Caudate nucleus (tissue), 63 donors: ENCODE measurements at places on chromosomes 2 and 18.

GRCh38 chr18:10047237-10047636 is 133.4 kb downstream of the VAPA start:
- DNase-seq, result no peak

- DNase-seq, result no peak
Observed at GRCh38 chr2:22209545-22209944, 1085.8 kb downstream of the TDRD15 start.

DNA sequence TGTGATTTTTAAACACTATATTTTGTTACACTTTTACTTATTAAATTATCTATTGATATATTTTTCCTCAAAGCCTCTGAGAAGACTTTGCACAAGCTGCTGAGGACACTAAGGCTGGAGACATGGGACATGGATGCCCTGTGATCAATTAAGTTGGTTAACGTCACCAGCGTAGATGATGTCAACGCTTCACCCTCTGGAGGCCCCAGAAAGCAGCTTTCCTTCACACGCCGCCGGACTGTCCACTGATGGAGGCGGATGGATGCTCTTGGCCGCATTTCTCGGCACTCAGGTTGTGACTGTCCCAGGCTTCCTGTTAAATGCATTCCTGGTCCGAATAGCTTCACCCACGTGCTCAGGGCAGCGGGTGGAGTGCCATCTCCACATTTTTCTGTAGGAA is 247.5 kb downstream of the VAPA start:
- no peak for DNase-seq

GRCh38 chr2:132623096-132623839 is 46.7 kb downstream of the LYPD1 start:
- no peak for DNase-seq

GRCh38 chr2:165448406-165448805 is 21.1 kb upstream of the CSRNP3 start:
- no peak for DNase-seq

- peak; percentile 12 for DNase-seq
Observed at GRCh38 chr2:213150315-213151097, 906 bp downstream of the IKZF2 start.

DNA sequence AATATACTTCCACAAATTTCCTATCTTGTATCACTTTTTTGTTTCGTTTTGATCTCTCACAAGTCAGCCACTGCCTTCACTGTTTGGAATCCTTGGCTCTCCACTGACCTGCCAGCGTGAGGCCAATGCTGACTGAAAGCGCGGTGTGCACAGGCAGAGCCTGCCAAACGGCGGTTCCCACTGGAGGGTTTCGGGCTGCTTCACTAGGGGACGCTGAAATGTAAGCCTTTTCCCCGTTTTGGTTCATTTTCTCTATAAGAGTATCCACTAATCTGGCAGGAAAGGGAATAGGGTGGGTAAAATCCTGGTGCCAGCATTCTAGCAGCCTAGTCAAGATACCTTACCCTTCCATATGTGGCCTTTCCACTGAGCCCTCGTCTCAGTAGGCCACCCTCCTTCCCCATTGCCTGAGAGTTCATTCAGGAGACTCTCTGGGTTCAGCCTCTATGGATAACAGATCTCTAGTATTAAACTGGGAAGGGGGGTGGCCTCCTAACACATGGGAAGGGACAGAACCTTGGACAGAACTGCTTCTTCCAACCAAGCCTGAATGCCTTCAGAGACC is 91.5 kb downstream of the DYM start:
- DNase-seq, result no peak
